Activated naive CD4-positive, alpha-beta T cell (primary cell): ENCODE measurements at places on chromosomes 12 and 14.

DNA sequence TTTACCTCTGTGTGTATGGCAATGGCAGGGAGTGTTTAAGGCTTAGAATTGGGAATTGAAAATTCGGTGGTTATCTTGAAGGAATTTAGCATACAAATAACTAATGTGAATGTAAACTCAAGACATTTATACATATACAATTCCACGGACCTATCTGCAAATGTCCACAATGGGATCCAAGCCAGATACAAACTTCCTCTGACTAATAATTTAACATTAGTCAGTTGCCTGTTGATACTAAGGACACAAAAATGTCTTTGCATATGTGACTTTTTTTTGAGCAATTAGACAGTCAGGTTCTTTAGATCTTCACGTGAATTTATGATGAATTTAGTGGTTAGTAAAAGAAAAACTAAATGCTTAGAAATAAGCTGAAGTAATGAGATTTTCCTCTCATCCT is 40.5 kb downstream of the ESR2 start:
- no peak for DNase-seq

DNA sequence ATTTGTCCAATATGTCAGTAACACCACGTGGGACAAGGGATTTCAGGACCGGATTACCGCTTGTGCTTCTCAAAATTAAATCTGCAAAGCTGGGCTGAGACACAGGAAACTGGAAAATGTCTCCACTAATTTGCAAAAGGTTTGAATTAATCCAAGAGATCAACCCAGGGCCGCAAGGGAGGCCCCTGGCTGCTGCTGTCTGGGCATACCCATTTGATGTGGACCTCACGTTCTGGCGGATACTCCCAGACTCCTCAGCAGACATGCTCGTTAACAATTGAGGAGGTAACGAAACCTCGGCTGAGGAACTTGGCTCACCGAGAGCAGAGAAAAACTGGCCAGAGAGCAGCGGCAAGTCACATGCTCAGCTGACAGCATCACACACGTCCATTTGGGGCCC is 180.6 kb downstream of the SLC15A4 start:
- no peak for DNase-seq

DNA sequence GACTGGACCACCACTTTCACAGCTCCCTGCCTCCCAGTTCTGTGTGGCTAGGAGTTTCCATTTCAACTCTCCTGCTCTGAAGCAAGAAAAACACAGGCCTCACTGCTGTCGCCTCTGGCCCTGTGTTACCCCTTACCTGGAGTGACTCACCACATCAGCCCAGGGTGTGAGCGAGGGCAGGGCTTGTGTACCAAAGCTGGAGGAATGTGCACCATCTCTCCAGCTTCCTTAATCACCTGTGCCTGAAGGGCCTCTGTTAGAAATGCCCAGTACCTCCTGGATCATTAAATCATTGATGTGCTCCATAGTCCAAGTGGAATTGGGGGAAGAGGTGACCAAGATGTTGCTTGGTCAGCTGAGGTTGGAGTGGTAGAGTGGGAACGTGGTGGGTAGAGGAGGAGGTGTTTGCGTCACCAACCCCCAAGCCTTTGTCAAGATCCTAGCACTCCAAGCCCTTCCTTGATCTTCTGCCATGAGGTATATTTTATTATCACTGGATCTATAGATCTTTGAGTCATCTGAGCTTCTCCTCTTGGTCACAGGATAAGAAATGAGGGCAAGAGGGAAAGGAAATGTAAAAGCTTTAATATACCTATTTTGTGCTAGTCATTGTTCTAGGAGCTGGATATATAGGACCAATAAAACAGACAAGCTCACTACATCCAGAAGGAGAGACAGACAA is 51.3 kb downstream of the SSPN start:
- no peak for DNase-seq

- no peak for DNase-seq
Observed at GRCh38 chr12:81573228-81573627, 185.9 kb downstream of the PPFIA2 start.

DNA sequence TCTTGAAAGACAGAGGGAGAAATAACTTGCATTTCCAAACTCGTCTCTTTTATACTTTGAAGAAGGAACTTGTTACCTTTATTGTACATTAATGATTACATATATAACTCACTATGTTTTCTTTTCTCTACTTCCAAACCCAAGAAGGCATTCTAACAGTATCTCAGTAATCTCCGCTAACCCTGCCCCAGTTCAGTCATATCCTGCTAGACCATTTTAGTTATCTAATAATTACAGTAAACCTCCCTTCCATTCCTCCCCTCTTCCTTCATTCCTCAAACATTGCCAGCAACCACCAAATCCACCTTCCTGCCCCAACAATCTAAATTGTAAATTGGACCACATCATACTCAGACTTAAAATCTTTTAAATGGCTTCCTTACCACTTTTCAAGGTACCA is 30.6 kb downstream of the STK38L start:
- no peak for DNase-seq

DNA sequence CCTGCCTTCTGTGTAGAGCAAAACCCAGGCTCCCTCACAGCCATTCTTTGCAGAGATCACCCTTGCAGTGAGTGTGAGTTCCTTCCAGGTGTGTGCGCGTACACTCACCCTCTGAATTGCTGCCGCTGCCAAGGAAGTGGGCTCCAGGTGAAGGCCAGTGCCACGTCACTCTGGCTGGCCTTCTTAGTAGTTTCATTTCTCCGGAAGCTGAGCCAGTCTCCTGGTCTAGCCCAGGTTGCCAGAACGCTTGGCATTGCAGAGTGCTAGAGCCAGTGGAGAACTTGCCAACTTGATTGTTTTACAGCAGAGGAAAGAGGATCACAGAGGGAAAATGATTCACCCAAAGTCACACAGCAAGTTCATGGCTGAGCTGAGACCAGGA is 11.0 kb downstream of the CBLN3 start:
- DNase-seq = no peak

DNA sequence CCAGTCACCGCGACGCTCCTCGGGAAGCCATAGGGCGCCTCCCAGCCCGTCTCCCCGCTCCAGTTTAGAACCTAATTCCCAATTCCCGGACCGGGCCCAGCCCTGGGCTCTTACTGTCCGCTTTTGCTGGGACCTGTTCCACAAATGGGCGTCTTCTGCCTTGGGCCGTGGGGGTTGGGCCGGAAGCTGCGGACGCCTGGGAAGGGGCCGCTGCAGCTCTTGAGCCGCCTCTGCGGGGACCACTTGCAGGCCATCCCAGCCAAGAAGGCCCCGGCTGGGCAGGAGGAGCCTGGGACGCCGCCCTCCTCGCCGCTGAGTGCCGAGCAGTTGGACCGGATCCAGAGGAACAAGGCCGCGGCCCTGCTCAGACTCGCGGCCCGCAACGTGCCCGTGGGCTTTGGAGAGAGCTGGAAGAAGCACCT is 797 bp downstream of the UNG start:
- no peak for DNase-seq

DNA sequence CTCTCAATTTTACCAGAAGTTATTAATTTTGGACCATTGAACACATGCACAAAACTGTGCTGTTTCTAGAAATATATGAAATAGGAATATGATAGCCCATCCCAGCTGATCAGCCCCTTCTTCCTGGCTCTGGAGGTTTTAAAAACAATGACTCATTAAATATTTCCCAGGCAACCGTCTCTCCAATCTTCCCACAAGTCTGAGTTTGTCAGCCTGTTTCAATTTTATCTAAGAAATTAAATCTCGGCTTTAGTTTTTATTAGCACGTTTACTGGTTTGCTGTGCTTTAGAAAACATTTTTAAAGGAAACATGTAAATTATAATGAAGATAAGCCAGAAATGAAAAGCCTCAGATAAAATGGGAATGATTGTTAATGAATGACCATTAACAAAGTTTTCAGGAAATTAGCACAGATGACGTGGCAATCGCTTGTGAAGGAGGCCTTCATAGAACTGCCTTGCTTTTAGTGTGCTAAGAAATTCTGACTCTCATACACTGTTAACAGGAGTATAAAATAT is 89.3 kb upstream of the RAP1B start:
- DNase-seq = no peak

DNA sequence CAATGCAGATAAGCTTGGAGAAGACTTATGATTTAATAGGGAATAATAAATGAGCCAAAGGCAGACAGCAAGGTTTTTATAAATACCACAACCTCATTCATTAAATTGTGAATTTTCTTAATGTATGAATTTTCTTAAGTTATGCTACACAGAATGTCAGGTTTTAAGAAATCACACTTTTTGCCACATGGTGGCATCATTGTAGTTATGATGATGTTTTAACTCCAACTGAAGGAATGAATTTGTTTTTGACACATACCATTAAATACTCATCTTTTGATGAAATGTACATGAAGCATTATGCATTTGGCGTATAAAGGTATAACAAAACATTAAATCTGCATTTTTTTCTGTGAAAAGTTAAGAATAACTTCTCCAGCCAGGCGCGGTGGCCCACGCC is 524.1 kb upstream of the FBXO33 start:
- no peak for DNase-seq

DNA sequence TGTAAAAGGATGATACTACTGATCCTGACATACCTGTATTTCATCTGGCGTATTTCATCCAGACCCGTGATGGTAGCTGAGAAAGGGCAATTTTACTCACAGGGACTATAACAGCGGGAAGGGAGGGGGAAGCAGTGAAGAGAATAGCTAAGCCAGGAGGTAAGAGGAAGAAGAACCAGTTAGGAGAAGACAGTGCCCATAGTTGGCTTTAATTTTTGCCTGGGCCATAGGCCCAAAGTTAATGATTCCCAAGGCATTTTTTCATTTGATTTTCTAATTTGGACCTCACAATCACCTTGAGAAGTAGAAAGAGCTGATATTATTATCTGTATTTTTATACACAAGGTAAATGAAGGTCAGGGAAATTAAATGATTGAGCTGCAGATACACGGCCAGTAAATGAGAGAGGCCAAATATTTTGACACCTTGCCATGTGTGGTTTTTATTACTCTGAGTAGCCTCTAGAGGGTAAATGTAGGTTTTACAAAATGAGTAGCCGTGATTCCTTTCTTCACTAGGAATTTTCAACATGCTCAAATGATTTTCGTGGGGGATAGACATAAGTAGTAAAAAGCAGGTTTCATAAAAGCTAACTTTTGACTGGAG is 382.2 kb downstream of the FUT8 start:
- no peak for DNase-seq

- DNase-seq = peak; percentile 53
Observed at GRCh38 chr14:92603309-92604242, 90.0 kb downstream of the RIN3 start.

- no peak for DNase-seq
Observed at GRCh38 chr14:22379727-22380126, 209.3 kb downstream of the DAD1 start.

DNA sequence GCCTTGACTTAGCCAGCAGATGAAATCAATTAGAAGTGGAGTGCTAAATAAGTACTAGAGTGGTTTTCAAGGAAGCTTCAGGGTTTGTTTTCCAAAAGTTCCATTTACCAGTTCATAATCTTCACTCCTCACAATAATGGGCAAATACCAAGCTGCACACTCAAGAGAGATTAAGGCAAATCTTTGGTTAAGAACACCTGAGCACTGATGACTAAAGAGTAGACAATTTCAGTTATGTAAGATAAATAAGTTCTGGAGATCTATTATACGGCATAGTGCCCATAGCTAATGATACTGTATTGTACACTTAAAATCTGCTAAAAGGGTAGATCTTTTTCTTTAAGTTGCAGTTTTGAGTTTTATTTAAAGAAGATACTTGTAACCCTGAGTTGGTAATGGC is 125.0 kb downstream of the ARMH4 start:
- no peak for DNase-seq

DNA sequence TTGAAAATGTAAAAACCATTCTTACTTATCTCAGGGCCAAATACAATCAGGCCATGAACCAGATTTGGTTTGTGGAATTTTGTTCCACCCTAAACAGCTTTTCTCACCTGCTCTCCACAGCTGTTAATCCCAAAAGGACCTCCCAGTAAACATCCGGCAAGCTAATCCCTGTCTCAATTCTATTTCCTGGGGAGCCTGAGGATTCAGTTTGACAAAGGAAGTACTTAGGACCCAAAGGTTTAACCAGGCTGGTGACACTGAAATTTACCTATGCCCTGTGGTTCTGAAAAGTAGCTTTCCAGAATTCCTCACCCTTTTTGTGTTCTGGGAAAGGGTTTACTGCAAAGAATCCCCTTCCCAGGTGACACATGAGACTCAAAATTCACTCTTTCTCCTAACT is 15.0 kb downstream of the CAPZA3 start:
- no peak for DNase-seq

- DNase-seq = no peak
Observed at GRCh38 chr14:101289230-101289690, 272.0 kb upstream of the DIO3 start.

GRCh38 chr14:65333943-65334687 is 78.4 kb upstream of the FUT8 start:
- DNase-seq = no peak

DNA sequence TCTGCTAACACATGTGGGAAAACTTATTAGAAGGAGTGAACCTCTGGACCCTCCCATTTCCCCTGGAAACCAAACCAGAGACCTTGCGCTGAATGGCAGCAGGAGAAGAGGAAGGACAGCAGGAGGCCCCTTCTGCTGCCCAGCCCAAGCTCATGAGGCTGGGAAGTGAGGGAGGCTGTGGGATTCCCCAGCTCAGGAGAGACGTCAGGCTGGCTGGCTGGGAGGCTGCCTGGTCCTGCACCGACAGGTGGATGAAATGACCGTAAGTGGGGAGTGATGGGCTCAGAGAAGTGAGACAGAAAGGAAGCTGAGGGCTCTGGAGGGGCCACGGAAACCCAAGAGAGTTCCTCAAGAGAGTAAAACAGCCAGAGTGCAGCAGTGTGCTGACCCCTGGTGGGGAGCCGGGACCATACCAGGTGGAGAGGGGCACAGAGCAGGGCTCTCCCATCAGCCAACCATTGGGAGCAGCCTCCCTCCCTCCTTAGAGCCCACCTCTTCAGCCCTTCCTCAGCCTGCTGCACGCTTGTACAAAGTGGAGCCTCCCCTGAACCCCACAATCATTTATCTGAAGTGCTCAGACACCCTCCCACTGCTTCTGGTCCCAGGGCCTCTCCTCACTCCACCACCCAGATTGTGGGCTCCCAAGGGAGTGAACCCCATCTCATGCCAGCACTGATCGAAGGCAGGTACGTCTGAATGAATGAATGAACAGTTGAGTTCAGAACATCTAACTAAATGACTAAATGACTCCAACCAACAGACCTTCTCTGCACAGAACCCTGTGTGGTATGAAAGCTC is 14.0 kb downstream of the TAMALIN start:
- DNase-seq = peak; percentile 11

- no peak for DNase-seq
Observed at GRCh38 chr14:79278798-79279644, 932.3 kb downstream of the DIO2 start.

DNA sequence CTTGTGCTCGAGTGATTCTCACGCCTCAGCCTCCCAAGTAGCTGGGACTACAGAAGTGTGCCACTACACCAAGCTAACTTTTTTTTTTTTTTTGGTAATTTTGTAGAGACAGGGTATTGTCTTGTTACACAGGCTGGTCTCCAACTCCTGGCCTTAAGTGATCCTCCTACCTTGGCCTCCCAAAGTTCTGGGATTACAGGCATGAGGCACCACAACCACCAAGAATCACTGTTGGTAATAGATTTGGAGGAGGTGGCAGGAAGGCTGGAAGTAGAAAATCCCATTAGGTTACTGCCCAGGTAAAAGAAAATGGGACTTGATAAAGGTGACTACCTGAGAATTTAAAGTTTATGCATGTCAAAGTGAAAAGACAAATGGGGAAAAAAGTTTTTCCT is 1.4 kb upstream of the CDCA4 start:
- DNase-seq = no peak
